ENCODE measurements at places on chromosomes 5 and 9.

GRCh38 chr5:56569076-56569475 is 246.3 kb upstream of the MAP3K1 start:
- no peak for DNase-seq

GRCh38 chr5:44663991-44664710 is 144.6 kb upstream of the MRPS30 start:
- no peak for DNase-seq

DNA sequence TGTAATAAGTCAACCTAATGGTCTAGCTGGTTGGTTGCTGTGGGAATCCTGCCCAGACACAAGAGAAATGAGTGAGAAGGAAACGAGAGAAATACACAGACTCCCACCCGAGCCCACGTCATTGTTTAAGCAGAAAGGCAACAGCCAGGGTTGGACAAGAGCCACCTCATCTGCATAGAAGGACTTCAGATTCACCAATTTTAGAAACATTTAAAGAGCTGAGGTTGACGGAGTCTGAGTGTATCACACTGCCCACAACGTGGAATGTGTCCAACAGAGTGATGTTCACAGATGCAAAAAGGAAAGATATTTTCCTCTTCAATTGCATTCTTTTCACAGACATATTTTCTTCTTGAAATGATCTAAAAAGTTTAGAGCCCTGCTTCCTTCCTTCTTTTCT is 349.5 kb downstream of the AGTPBP1 start:
- no peak for DNase-seq

DNA sequence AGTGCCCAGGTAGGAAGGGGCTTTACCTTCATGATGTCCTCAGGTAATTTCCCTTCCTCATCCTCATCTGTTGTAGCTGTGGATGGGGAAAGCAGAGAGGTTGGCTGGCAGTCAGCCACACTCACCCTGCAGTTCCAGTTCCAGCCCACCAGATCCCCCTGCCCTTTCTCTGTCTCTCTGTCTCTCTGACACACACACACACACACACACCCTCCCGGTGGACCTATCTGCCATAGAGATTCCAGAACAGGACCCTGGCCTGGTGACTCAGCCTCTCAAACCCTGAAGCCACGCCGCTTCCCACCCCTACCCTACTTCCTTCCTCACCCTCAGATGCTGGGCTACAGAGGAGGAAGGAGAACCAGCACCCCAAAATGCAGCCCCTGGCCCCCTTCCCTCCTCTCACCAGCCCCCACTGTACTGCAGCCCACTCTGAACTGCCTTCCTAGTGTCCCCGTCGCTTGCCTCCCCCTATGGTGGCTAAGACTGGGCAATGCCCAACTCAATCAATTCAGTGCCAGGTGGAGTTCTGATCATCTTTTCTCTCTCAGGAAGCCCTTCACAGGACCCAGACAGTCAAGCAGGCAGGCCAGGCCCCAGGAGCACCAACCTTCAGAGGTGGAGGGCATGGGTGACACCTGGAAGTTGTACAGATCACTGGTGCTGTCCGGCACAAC is 4.8 kb downstream of the IRF1 start:
- no peak for DNase-seq

DNA sequence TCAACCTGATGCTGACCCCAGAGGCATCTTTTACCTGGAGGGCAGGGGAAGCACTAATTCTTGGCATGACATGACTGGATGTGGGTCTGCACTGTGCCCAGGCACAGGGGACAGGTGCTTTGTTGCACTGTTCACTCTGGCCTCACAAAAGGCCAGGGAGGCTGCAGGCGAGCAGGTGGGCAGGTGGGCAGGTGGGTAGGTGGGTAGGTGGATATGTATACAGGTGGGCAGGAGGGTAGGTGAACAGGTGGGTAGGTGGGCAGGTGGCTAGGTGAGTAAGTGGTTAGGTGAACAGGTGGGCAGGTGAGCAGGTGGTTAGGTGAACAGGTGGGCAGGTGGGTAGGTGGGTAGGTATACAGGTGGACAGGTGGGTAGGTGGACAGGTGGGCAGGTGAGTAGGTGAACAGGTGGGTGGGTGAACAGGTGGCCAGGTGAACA is 1.5 kb downstream of the PAEP start:
- no peak for DNase-seq

DNA sequence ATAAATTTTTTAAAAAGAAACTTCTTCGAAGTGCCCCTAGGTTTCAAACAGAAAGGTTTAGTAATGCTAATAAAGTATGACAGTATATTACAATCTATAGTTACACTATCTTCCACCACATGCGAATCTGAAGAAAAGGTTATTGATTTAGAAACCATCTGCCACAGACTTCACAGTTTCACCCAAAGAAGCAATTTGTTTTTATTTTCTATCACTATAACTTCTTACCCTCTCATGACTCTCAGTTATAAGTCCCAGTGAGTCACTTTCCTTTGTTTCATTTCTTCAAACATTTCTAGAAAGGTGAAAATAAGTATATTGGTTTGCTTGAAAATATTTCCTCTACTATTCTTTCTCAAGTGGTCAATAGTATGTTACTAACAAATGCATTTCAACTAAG is 93.6 kb downstream of the MCTP1 start:
- DNase-seq: no peak

DNA sequence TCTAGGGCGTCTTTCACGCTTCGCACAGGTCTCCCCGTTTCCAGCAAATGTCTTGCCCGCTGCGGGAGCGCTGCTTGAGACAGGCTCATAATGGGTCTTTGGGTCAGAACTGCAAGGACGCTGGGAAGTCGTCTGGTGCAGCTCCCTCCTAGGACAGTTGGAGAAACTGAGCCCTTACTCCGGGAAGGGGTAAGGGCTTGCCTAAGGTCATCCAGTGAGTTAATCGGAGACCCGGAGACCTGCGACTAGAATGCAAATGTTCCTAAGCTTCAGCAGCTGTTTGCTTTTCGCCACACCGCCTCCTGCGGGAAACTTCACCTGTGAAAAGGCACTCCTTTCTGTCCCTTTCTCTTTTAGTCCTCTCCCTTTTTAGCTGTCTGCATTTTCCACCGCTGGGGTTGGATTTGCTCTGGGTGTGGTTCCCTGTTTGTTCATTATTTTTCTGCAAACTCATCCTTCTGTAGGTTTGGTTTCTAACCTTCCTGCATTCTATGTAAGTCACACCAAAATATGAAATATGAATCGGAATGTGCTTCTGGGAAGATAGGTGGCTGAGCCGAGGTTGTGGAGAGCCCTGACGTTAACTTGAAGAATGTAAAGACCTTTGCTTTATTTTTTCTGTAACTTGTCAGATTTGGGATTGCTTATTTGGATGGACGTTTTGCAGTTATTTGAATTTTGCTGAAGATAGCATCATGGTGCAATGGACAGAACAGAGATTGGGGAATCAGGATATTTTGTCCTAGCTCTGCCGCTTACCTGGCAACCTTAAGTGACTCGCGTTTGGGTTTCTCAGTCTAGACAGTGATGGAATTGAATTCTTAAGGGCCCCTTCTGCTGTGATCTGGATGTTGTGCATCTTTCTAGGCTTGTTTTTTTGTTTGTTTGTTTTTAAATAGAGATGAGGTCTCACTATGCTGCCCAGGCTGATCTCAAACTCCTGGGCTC is 909 bp downstream of the SLC36A1 start:
- no peak for DNase-seq

GRCh38 chr5:127053049-127053448 is 20.3 kb downstream of the C5orf63 start:
- no peak for DNase-seq

GRCh38 chr9:215631-216155 is 1.0 kb downstream of the DOCK8 start:
- DNase-seq: no peak

GRCh38 chr9:129071526-129072126 is 9.3 kb upstream of the DOLPP1 start:
- no peak for DNase-seq

GRCh38 chr5:10102706-10103497 is 146.8 kb downstream of the ATPSCKMT start:
- DNase-seq: no peak

DNA sequence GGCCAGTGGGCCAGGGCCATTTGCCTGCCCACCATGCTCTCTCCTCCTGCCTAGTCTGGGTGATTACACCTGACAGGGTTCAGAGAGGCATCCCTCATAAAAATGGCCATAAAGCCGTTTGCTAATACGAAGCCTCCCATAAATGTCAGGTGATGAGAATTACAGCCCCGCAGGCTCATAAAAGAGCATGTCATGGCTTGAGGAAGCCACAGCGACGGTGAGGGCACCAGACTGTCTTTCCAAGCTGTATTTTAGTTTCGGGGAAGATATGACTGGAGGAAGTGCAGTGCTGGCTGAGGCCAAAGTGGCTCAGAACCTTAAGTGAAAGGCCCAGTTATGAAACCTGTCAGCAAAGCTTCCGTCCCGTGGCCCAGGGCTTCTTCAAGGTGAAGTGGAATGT is 18.5 kb upstream of the TCERG1 start:
- no peak for DNase-seq

- DNase-seq: no peak
These were observed 158.9 kb downstream of the HINT1 start for GRCh38 chr5:131005963-131006684.

GRCh38 chr5:66967826-66968262 is 228.8 kb downstream of the CD180 start:
- DNase-seq: no peak

DNA sequence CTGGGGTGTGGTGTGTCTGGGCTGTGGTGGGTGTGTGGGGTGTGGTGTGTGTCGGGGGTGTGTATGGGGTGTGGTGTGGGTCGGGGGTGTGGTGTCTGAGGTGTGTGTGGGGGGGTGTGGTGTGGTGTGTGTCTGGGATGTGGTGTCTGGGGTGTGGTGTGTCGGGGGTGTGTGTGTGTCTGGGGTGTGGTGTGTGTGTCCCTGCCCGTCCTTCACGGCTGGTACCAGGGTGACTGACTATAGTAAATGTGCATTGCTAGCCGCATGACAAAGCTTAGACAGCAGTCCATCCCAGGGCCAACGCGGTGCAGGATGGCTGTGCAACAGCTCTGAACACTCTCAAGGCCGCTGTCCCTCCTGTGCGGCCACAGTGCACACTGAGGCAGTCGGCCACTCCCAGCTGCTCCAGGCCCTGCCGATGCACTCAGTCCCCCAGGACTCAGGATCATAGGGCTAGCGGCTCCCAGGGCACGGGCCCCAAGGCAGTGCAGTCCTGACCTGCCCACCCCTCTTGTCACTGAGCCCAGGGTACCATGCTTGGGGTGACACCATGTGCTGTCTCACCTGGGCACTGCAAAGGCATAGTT is 54.0 kb downstream of the SECISBP2 start:
- no peak for DNase-seq

DNA sequence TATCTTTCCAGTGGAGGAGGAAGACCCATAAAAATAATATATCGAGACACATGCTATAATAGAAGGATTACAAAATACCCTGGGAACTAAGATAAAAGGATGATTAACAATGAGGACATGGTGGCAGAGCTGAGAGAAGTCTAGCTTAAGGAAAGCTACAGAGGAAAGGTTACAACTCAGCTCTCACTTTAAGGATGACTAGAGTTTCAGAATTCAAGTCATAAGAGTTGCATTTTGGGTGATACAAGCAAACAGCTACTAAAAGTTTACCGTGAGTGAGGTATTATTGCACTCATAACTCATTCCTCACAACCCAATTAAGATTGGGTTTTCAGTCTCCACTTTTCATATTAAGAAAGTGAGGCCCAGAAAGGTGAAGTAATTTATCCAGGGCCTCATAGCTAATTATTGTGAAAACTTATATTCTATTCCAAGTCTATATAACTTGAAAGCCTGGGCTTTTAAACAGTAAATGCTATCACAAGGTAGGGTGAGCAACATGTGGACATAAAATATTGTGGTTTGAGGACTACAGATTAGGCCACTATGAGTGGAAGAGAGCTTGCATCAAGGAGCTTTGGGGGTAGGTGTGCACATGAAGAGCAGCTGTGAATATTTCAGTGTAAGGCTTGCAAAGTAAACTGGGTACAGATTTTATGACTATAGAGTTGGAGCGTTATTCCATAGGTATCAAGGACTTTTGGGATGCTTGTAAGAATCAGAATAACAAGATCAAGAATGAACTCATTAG is 28.0 kb downstream of the JAKMIP2 start:
- DNase-seq: no peak

DNA sequence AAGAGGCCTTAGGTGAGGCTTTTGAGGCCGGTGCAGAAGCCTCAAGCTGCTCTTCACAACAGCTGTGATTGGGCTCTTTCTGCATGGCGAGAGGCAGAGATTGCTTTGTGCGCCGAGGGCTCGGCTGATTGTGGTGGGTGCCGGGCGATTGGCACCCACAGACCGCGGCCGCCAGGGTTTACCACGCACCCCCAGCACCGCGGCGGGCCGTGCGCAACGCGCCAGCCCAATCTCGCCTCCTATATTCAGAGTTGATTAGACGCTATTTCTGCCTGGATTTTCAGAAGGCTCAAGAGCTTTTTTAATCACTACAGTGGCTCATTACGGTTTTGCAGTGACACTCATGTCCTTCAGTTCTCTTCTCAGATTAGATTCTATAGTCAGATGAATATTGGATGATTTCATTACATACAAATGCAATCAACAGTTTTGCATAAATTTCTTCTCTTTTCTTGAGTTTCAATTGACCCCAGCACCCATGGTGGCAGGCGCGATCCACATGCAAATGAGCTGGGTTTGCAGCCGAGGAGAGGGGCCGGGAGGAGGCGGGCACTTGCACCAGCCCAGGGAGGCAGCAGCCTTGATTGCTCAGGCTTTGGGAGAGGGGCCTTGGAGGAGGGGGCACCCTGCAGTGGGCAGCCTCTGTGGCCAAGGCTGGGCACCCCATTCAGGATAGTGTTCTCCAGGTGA is 33.8 kb upstream of the PTGS1 start:
- DNase-seq: no peak

- no peak for DNase-seq
These were observed 21.7 kb upstream of the FAT2 start for GRCh38 chr5:151612689-151613427.

DNA sequence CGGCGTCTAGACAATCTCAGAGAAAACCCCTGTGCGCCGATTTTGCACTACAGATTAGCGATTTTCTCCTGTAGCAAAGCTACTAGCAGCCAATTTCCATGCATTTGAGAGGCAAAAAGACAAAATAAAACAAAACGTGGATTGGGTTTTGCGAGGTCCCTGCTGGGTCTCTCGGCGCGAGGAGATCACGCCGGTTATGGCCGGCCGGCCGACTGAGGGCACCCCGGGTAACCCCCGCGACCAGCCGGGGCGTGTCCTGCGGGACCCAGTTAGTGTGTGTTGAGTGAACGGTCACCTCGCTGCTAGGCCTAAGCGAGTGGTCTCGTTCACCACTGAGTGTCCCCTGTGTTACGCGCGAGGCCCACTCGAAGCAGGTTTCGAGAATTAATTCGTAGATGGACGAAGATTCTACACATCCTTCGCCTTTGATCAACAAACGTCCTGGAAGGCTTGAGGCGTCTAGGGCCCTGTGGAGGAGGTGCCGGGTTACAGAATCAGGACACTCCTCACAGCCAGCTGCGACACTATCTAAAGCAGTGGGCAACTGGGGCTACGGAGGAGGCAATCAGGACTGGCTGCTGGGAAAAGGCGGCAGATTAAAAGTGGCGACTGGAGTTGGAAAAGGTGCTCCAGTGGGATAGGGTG is 764 bp upstream of the VDAC1 start:
- DNase-seq: no peak

DNA sequence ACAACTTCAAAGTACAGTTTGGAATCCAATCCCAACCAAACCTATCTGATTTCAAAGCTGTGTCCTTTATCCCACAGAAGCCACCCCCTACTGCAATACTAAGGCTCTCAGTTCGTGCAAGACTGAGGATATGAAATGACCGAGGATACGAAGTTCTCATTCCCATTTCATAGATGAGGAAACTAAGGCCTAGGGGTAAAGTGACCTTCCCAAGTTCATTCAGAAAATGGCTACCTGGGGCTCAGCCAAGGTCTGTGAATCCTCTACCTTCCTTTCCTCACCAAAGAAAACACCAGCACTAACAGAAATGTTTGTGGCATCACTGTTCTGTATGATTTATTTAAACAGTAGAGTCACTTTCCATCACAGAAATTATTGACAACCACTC is 5.4 kb downstream of the KIAA1191 start:
- no peak for DNase-seq

Measured in right hindlimb (tissue), 1 donor.